ENCODE measurements at places on chromosomes 12 and 14.

DNA sequence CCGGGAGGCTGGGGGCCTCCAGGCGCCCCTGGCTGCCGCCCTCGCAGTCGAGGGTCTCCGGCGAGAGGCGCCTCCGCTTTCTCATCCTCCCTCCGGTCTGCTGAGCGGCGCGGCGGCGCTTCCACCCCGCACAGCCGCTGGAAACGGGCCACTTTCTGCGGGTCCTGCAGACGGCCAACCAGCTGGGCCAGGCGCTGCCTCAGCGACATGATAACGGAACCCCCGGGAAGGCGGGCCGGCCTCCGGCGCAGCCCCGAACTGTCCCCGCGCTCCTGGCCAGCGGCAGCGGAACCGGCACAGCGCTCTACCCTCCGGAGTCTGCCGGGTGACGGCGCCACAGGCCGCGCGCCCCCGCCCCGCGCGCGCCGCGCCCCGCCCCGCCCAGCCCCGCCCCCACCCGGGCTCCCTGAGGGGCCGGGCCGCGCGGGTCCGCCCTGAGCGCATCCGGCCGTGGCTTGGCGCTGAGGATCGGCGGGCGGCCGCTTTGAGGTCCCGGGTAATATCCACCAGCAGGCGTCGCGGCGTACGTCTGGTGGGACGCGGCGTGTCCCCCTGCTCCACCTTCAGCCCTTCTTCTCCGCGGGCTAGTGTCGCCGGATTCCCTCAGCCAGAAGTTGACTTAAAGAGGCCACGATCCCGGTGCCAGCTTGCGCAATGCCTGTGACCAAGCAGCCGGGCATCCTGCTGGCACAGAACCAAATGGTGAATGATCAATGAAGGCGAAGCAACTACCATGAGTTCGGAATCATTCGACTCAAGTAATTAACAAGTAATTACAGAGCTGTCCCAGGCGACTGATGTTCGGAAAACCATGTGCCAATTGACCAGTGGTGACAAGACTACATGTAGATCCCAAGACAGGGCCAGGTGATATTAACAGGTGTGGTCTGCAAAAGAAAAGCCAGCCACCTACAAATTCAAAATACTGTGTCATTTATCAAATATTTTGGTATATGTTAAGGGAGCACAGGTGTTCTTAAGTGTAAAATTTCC is at the start of gene SGPP1:
TSS of gene SGPP1 (minus strand) at position 330 of the 993 bp plus-strand sequence. CDS start at position 209, 121 bp downstream.
- peak; percentile 48 for DNase-seq

GRCh38 chr14:96497087-96497486 is 5.1 kb upstream of the PAPOLA start:
- no peak for DNase-seq

DNA sequence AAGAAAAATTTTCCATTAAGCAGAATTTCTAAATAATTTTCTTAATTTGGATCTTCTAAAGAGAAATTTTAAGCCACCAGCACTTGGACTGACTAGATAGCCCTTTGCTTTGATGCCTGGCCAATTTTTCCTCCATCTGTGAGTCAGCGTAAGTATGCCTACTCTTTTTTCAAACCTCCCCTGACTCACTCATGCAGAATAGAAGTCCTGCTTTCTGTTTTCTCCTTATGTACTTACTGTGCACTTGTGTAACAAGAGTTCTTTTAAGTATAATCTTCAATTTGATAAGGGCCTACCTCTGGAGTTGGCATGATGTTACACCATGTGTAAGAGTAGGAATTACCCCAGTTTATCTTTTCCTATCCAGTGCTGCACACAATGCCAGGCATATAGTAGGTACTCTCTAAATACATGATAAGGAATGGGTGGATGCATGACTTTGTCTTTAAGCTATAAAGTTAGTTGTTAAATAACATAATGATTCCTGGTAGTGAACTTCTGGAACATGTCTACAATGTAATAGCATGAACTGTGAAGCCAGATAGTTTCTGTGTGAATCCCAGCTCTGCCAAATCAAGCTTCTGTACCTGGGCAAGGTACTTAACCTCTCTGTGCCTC is 329.6 kb downstream of the TMTC2 start:
- DNase-seq = no peak

GRCh38 chr14:21042918-21043317 is 756 bp downstream of the RNASE7 start:
- no peak for DNase-seq

DNA sequence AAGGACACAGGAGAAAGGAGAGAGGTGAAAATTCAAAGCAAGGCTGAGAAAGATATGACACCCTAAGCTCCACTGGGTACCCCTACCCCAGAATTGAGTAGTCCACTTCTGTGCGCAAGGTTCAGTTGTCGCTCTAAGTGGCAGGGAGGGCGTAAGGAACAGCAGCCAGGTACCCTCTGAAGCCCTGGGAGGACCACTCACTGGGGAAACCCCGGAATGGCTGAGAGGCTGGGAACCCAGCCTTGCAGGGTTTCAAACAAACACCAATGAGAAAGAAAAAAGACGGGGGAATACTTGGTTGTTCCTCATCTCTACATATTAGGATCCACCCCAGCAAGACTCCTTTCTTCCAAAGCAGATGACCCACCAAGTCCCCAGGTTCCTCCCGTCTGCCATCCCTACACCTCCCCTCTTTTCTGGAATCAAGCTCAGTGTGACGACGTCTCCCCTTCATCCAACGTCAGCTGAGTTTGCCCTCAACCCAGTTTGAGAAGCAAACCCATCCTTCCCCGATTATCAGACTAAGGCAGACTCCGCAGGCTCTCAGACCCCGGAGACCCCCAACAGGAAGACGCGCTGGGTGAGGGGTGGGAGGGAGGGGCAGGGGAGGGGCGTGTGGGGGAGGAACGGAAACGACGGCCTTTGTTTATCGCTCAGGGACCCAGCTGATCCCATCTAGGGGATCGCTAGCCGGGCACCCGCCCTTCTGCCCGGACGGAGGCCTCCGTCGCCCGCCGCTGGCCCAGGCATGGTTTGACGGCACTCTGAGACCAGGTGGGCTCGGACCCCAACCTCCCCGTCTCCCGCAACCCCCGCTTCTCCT is 795 bp downstream of the LMBR1L start:
- DNase-seq = no peak

GRCh38 chr14:99479906-99480869 is at the start of gene SETD3:
Gene SETD3, minus strand, starts transcription at chr14:99480859. Its CDS starts 15,054 bp downstream, at chr14:99465805.
- no peak for DNase-seq

GRCh38 chr14:22221508-22221907 is 367.5 kb downstream of the DAD1 start:
- DNase-seq = no peak
